SK-N-SH (cell line): ENCODE measurements at places on chromosomes 7 and 10. TPM values are rescaled to one million over a fixed set of nuclear protein-coding genes. Genes with fewer than 3 reads are reported as not detected.
A peak's percentile ranks its signal among the peaks of the same experiment; 100 is the strongest.

DNA sequence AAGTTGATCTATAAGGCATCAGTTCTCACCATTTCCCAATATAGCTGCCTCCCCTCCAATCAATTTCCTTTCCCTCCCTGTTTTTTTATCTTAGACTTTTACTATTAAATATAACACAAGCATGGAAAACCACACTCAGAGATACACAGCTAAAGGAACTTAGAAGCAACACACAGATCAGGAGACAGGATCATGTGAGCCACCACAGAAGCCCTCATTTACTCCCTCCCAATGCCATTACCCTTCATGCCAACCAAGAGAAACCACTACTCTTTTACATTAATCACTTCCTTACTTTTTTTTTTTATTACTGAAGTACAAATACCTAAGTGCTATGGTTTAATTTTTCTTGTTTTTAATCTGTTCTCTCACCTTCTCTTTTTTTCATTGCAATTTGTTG, 33.0 kb downstream of the COG5 start:
- H3K27ac ChIP-seq = no peak overlapping the region
- no peak for DNase-seq
- no peak overlapping the region for H3K4me3 ChIP-seq
- H3K36me3 ChIP-seq = peaks cover 39% of the 10 kb centered on the region

- H3K4me3 ChIP-seq = no peak overlapping the region
- no peak overlapping the region for H3K27ac ChIP-seq
- H3K36me3 ChIP-seq = no peaks in the 10 kb centered on the region
- no peaks in the 10 kb centered on the region for H3K27me3 ChIP-seq
Observed at GRCh38 chr10:72248468-72249151, 25.1 kb upstream of the DDIT4 start.

GRCh38 chr10:60399328-60399727, 9.7 kb upstream of the ANK3 start:
- no peaks in the 10 kb centered on the region for H3K27me3 ChIP-seq
- DNase-seq = no peak
- H3K36me3 ChIP-seq = no peaks in the 10 kb centered on the region
- H3K4me1 ChIP-seq = peaks cover 8% of the 10 kb centered on the region
- no peak overlapping the region for H3K4me3 ChIP-seq

DNA sequence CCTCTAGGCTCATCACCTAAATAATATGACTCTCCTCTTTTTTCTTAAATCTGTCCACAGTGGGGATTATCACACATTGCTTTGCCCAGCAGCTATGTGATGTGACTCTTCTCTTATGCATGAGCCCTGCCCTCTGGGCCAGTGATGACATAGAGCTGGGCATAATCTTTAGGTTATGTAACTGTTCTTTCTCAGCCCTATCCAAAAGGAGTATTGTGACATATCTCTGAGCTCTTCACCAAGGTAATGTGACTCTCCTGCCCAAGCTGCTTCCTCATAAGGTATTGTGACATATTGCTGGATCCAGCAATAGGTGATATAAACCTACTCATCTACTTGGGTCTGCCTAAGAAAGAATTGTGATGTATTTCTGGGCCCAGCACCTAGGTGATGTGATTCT, 37.7 kb upstream of the ZNF107 start:
- no peaks in the 10 kb centered on the region for H3K27me3 ChIP-seq
- H3K4me1 ChIP-seq = no peaks in the 10 kb centered on the region
- no peak overlapping the region for H3K27ac ChIP-seq
- DNase-seq = no peak

DNA sequence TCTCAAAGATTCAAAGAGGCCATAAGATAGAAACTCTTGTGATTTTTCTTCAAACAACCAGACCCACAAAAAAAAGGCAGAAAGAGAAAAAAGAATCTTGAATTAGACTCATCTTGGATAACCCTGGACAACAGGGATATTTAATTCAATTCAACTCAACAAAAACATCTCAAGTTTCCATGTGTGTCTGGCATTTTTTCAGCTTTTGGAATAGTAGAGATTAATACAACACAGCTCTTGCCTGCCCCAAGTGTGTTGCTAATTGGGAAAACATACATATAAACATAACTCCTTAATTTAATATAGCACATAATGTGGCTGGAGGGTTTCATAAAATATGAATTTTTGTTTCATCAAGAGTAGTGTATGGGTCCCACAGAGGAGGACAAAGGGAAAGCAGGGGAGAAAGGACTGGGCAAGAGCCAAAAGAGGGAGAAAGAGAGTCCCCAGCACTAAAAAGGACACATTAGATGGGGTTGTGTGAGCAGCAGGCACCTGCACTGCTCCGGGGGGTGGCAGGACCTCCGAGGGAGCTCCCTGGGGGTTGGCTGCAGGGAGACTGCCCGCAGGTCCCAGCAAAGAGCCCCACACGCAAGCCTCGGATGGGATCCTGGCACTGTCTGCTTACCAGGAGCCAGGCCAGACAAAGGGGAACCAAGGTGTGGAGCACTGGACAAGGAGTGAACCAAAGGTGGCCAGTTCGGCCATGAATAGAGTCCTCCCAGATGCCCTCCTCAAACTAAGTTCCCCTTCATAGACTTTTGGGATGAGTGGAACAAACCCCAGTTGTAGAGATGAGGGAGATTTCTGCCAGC, 65.6 kb upstream of the TMEM72 start:
- no peak for DNase-seq
- H3K27ac ChIP-seq = no peak overlapping the region
- no peaks in the 10 kb centered on the region for H3K36me3 ChIP-seq

DNA sequence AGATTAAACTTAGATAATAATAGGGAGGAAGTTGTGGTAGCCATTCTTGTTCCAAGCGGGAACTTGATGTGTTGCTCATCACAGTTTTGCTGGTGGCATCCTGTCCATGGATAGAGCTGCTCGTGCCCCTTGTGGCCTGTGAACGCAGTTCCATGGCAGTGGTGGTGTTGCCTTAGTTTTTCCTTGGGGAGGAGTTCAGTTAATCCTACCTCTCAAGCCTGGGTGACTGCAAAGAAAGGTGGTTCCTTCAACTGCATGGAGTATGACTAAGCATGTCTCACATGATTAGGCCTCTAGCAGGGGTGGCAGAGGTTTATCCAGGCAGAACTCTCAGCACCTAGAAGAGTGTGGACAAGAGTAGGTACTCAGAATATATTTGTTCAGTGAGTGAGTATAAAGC, 99.7 kb downstream of the MAPK8 start:
- no peaks in the 10 kb centered on the region for H3K27me3 ChIP-seq
- H3K4me3 ChIP-seq = no peak overlapping the region
- H3K27ac ChIP-seq = no peak overlapping the region
- peaks cover 5% of the 10 kb centered on the region; the same call in 1 of the 2 replicates for H3K4me1 ChIP-seq

- no peak for DNase-seq
- no peak overlapping the region for H3K27ac ChIP-seq
- H3K4me1 ChIP-seq = peaks cover 3% of the 10 kb centered on the region; the same call in 1 of the 2 replicates
- no peaks in the 10 kb centered on the region for H3K36me3 ChIP-seq
- no peaks in the 10 kb centered on the region for H3K27me3 ChIP-seq
- H3K4me3 ChIP-seq = no peak overlapping the region
Observed at GRCh38 chr10:3263747-3264146, 91.2 kb upstream of the PITRM1 start.

DNA sequence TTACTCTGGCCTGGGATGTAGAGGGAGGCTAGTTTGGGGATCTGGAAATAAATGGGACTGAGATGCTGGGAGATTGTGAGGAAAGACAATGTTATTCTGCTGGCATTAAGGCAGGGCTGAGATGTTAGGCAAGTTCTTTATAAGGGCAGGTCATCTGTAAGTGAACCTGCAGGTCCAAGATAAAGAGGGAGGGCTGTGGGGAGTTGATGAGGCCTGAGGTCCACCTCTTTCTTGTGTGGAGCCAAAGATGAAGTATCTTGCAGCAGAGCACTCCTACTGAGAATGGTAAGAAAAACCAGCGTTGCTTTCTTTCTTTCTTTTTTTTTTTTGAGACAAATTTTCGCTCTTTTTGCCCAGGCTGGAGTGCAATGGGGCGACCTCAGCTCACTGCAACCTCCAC, 19.1 kb downstream of the CYCS start:
- H3K36me3 ChIP-seq = no peaks in the 10 kb centered on the region
- no peaks in the 10 kb centered on the region for H3K4me1 ChIP-seq
- no peak for DNase-seq

- H3K27me3 ChIP-seq = no peaks in the 10 kb centered on the region
- no peak overlapping the region for H3K27ac ChIP-seq
- no peak overlapping the region for H3K4me3 ChIP-seq
- H3K36me3 ChIP-seq = peaks cover 8% of the 10 kb centered on the region
Observed at GRCh38 chr7:137606061-137606674, 240.6 kb downstream of the DGKI start.

- no peak overlapping the region for H3K4me3 ChIP-seq
- no peak overlapping the region; the same call in 1 of the 2 replicates for H3K27ac ChIP-seq
- peaks cover 6% of the 10 kb centered on the region; the same call in 1 of the 2 replicates for H3K36me3 ChIP-seq
Observed at GRCh38 chr7:2527505-2528467, 8.2 kb downstream of the LFNG start.

GRCh38 chr10:74300666-74301065, 149.6 kb downstream of the ADK start:
- H3K27me3 ChIP-seq = no peaks in the 10 kb centered on the region
- no peak for DNase-seq
- H3K4me1 ChIP-seq = peaks cover 6% of the 10 kb centered on the region; the same call in 1 of the 2 replicates
- peaks cover 12% of the 10 kb centered on the region for H3K36me3 ChIP-seq

- DNase-seq = no peak
- peaks cover 63% of the 10 kb centered on the region for H3K4me1 ChIP-seq
- no peak overlapping the region for H3K4me3 ChIP-seq
- peaks cover 54% of the 10 kb centered on the region for H3K36me3 ChIP-seq
- peak overlapping the region; percentile 29; the same call in 1 of the 2 replicates for H3K27ac ChIP-seq
Observed at GRCh38 chr7:116534790-116535189, 10.0 kb downstream of the CAV1 start.

DNA sequence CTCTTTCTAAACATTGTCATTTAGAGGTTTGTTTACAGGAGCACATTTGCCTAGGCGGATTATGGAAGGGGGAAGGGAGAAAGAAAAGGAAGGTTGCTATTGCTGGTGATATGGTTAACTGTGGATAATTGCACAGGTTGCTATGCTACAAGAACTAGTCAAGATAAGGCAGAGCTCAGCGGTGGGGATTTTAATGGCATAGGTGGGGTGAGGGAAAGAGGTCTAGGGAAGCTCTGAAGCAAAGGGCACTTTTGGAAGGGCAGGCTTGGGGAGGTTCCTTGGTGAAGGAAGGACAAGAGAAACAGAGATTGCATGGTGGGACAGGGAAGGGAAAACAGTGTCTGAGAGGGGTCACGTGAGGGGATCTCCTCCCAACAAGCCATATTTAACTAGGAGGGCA, 19.5 kb downstream of the HYAL4 start:
- no peaks in the 10 kb centered on the region for H3K36me3 ChIP-seq
- H3K27ac ChIP-seq = no peak overlapping the region
- no peak overlapping the region for H3K4me3 ChIP-seq
- no peaks in the 10 kb centered on the region for H3K27me3 ChIP-seq

GRCh38 chr10:116733566-116733965, 8.8 kb downstream of the HSPA12A start:
- peak overlapping the region; percentile 50 for H3K27ac ChIP-seq
- H3K36me3 ChIP-seq = no peaks in the 10 kb centered on the region
- peaks cover 27% of the 10 kb centered on the region for H3K4me1 ChIP-seq
- no peak overlapping the region for H3K4me3 ChIP-seq
- no peaks in the 10 kb centered on the region for H3K27me3 ChIP-seq
- DNase-seq = no peak

GRCh38 chr7:36285276-36285675, 104.4 kb upstream of the ANLN start:
- no peak overlapping the region for H3K4me3 ChIP-seq
- H3K27ac ChIP-seq = no peak overlapping the region
- peaks cover 16% of the 10 kb centered on the region for H3K4me1 ChIP-seq
- DNase-seq = no peak
- H3K36me3 ChIP-seq = no peaks in the 10 kb centered on the region
- H3K27me3 ChIP-seq = no peaks in the 10 kb centered on the region

GRCh38 chr7:38142736-38143135, 35.3 kb upstream of the STARD3NL start:
- no peaks in the 10 kb centered on the region for H3K27me3 ChIP-seq
- no peaks in the 10 kb centered on the region for H3K4me1 ChIP-seq
- DNase-seq = no peak
- no peaks in the 10 kb centered on the region for H3K36me3 ChIP-seq
- H3K27ac ChIP-seq = no peak overlapping the region

GRCh38 chr7:137073571-137074325, 205.3 kb downstream of the CHRM2 start:
- H3K36me3 ChIP-seq = no peaks in the 10 kb centered on the region
- no peak for DNase-seq
- no peaks in the 10 kb centered on the region for H3K27me3 ChIP-seq
- H3K4me1 ChIP-seq = no peaks in the 10 kb centered on the region
- no peak overlapping the region for H3K27ac ChIP-seq
- no peak overlapping the region for H3K4me3 ChIP-seq

DNA sequence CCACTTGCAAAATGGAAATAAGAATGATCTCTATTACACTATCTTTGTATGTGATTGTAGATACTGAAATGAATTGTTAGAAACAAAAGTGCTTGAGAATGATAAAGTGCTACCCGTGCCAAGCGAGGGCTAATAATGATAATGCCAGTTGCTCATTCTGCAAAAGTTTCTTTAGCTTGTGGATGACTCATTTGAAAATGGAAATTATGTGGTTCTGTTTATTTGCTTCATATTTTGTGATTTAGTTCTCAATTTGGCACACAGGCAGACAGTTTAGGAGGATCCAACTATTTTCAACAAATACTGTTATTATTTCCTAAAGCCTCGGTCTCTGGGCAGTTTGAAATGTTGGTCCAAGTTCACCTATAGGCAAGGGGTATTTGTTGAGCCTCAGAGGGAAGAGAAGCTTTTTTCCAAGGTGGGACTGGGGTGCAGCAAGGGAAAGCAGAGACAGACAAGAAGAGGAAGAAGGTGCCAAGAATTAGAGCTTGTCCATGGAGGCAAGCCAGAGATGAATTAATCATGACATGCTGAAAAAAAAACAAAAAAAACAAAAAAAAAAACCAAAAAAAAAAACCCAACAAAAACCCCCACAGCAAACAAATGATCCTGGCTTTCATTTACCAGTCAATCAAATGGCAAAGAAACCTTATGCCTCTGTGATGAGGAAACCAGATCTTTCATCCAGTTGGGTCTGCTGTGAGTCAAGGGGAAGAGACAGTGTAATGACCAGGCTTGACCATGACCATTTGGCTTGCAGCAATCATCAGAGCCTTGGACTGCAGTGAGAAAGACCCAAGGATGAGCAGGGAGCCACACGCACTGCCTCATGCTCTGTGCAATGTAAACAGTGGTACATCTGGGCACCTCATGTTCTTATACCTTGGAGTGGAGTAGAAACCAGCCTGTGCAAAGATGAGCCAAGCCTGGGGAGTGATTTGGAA, 285.0 kb upstream of the HABP2 start:
- DNase-seq = no peak
- H3K4me1 ChIP-seq = no peaks in the 10 kb centered on the region; the same call in 1 of the 2 replicates
- H3K4me3 ChIP-seq = no peak overlapping the region
- no peak overlapping the region for H3K27ac ChIP-seq
- no peaks in the 10 kb centered on the region for H3K36me3 ChIP-seq
- no peaks in the 10 kb centered on the region for H3K27me3 ChIP-seq

Gene OR6V1
- not detected in 2 replicates for polyA plus RNA-seq

Gene DLD
- 140 and 197 TPM in 2 replicates for polyA plus RNA-seq

Gene NRF1
- 10.9 and 16.9 TPM in 2 replicates for polyA plus RNA-seq

Gene PTPN12
- polyA plus RNA-seq = 23.3 and 28.0 TPM in 2 replicates

Gene PLEKHA8
- 4.9 and 6.1 TPM in 2 replicates for polyA plus RNA-seq

Gene OIT3
- polyA plus RNA-seq = 0.05 TPM in 1 of 2 replicates, not detected in the other

Gene LIPJ
- not detected in 2 replicates for polyA plus RNA-seq
